Left renal pelvis (tissue), 4 donors: ENCODE measurements at places on chromosomes 11 and 22. TPM values are rescaled to one million over a fixed set of nuclear protein-coding genes. Genes with fewer than 3 reads are reported as not detected.

HOATZ gene
- not detected for polyA plus RNA-seq

RHOG gene
- polyA plus RNA-seq: 26.2 TPM

- DNase-seq: no peak
Observed at GRCh38 chr11:6992026-6992425, 28.1 kb downstream of the ZNF214 start.

- no peak for DNase-seq
Observed at GRCh38 chr11:121323046-121323607, 30.6 kb downstream of the SC5D start.

GRCh38 chr22:37607935-37608476 lies 628 bp upstream of the GGA1 start:
- DNase-seq: no peak

DNA sequence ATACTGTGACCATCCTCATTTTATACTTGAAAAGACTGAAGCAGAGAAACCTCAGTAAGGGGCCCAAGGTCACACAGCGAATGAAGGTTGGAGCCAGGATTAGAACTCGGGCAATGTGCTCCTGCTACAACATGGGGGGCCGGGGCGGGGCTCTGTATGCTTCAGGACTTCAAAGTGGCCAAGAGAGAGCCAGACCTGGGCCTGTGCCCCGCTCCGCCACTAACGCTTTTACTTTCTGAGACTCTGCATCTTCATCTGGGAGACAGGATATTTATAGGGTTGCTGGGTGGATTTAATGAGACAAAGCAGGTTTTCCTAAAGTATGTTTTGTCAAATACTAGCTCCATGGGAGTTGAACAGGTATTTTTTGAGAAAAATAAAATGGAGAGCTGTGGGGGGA lies 33.9 kb upstream of the LYVE1 start:
- DNase-seq: no peak
